ENCODE measurements at places on chromosomes 2 and 18. TPM values are rescaled to one million over a fixed set of nuclear protein-coding genes. Genes with fewer than 3 reads are reported as not detected.

Gene NEU2
- not detected for total RNA-seq

Gene GCKR
- not detected for total RNA-seq

Gene SULT6B1
- total RNA-seq = not detected

Gene DSC1
- 0.33 TPM for total RNA-seq

Gene IL36G
- 0.24 TPM for total RNA-seq

Gene C2orf92
- total RNA-seq = 2.9 TPM

Gene EVA1A
- total RNA-seq = 12.7 TPM

Gene EML6
- 1.2 TPM for total RNA-seq

DNA sequence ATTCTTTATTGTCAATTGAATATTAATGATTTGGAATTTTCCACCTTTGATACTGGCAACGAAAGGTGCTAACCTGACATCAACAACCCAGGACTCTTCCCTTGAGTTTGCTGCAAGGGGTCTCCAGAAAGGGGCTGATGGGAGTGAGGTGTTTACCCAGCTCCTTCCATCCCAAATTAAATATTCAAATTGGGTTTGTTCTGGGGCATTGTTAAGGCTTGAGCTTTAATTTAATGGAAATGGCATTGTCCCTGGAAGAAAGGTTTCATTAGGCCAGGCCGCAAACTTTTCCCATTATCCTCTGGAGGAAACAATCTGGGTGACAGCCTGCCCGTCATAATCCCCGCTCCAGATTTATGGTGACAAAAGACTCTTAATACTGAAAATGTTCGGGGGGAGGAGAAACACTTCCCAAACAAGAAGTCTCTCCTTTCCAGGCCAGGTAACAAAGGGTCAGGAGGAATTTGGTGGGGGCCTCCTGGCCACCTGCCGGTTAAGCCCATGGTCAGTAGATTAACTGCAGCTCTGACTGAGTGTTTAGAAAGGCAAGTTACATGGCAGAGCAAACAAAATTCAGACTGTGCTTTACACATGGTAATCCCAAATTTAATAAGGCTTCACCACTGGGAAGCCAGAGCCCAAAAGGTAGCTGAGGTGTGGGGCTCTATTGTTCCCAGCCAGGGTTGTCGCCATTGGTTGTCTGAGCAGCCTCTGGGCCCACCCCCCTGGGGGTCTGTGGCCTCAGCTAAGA is 151.4 kb upstream of the SIX3 start:
- no peak for DNase-seq

GRCh38 chr2:26885651-26886329 is 37.9 kb downstream of the DPYSL5 start:
- DNase-seq = no peak

- DNase-seq = no peak
Measured at GRCh38 chr2:38039121-38039910, 36.6 kb downstream of the CYP1B1 start.

- DNase-seq = no peak
Measured at GRCh38 chr2:200258881-200259576, 47.5 kb upstream of the SPATS2L start.

GRCh38 chr18:24678107-24678506 is 217.7 kb downstream of the HRH4 start:
- no peak for DNase-seq

GRCh38 chr18:35778850-35779627 is 193.4 kb upstream of the RMP24 start:
- no peak for DNase-seq

DNA sequence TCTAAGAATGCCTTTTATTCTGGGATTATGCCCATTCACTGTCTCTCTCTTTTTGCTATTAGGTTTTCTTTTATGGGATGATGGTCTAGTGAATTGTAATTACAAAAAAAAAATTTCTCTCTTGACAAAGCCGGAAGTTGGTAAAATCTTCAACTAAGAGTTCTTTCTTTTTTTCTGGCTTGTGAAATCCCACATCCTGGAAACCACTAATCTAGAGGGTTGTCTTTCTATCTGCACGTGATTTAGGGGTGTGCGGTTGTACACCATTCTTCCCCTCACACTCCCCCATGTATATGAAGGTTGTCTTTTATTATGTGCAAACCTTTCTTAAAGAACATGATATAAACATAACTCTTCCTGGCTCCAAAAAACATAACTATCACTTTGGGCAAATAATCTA is 52.0 kb downstream of the GATA6 start:
- DNase-seq = no peak

DNA sequence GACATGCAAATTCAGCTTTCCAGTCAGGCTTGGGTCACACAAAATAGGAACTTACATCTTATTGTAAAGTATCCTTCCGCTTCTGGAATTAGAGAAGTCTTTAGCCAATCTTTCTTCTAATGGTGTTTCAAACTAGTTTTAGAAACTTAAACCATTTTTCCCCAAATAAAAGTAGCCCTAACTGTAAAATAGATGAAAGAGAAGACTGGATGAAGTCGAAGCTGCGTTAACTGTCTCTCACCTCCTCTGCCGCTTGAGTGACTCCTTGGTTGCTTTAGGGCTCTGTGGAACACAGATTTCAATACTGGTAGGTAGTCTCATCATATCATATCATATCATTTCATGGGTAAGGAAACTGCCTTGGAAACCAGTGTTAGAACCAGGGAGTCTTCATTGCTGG is 498.4 kb downstream of the XIRP2 start:
- no peak for DNase-seq

DNA sequence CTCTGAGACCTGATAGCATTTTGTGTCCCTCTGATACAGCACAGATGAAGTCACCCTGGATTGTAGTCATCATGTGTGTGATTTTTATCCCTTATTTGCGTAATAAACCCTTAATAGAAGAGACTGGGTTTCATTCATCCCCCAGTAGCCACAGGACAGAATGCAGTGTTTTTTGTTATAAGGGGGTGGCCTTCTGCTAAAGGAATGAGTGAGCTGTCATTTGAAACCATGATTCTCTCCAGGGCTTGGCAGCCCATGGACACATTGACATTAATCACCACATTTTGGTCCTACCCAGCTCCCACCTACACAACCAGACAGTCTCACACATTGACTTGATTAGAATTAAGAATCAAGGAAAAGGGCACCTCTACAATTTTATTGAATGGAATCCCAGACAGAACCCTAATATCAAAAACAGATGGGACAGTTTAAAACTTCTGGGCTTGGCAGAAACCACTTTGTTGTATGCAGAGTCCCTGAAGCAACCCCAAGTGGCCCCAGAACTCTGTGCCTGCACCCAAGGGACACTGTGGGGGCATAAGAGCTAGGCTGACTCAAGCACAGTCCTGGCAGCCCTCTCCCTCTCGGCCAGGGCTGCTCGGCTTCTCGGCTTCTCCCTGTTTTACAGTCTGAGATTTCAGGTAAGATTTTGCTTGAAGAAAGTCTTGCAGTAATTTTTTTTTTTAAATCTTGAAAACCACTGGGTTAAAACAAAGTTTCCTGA is 254.0 kb upstream of the SLC14A2 start:
- no peak for DNase-seq

DNA sequence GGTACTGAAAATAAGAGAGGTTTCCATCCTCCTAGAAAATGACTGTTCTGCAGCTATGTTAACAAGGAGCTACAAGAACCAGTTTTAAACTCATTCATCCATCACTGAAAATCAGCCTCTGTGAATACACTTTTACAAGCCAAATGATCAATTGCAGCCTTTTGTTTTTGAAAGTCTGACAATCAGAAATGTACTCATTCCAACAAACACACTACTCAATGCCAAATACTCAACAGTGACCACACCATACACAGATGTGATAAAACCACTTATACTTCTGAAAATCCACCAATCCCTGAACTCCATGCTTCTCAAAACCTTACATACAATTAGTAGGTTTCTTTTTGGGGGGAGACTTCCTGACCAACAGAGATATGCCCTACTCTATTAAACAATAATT is 663.9 kb upstream of the CHAC2 start:
- no peak for DNase-seq

DNA sequence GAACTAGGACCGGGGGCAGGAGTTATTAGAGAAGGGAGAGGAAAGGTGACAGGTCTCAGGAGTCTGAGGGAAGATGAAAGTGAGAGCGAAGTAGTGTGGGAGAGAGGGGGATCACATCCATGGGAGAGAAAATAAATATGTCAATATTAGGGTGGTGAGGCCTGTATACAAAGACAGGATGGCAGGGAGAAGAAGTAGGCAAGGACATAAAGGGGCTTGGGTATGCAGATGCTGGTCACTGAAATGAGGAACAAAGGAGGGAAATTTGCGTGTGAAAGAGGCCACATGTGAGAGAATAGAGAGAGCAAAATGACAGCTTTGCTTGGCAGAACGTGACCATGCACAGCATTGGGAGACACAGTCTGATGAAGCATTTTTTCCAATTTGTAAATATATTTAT is 13.6 kb downstream of the METAP1D start:
- DNase-seq = no peak

DNA sequence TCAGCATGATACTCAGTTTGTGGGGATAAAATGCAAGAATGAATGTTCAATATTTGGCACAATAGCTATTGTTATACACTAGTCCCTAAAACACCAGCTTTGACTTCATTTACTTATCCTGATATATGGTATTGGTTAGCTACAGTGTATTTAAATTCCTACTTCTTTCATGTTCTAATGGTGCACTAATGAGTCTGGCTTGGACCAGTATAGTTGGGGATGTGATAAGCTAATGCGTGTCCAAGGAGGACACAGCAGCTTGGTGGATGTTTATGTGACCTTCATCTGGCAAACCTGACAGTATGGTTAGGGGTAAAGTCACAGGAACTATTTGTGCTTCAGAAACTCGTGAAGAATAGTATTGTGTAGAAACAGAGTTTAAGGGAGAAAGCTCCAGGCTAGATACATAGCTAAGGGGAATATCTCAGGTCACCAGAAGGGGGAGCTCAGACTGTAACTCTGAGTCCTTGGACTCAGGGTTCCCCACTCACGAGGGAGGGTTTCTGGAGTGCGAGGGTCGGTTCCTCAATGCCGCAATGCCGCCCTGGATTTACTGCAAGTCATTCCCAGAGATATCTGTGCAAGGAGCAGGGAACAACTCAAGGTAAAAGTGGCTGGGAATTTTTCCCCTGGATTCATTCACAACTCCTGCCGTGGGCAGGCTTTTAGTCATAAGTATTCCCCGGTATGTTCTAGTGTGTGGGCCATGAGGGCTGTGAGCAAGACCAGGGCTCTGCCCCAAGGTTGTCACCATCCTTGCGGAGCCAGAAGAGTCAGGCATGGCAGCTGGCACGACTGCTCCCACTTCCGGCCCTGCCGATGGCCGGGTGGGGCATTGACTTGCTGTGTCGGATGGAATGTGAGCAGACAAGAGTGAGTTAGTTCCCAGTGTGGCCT is 14.5 kb downstream of the IL1R2 start:
- no peak for DNase-seq

DNA sequence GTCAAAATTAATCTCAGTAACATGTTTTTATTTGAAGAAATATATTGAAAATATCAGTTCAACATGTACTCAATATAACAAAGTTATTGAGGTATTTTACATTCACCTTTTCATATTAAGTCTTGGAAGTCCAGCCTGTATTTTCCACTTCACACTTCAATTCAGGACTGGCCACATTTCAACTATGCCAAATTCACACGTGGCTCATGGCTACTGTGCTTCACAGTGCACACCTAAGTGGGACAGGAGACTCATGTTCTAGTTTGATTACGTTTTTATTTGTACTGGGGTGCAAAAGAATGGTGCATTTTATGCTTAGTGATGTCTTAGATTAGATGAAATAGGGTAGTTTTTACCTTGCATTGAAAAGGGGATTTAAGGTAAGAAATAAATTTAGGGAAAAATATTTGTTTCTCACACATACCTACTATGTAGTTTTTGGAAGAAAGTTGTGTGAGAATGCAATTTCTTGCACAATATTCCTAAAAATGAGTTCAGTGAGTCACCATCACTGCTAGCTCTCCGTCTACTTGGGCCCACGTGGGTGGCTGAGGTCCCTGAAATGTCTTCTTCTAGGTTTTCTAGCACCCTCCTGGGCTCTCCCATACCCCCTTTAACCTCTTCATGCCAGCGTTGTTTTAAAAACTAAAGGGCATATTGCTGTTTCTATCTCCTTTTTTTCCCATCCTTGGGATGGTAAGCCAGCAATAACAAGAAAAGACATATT is 87.0 kb downstream of the ST6GAL2 start:
- no peak for DNase-seq

GRCh38 chr2:1675633-1676032 is 68.7 kb downstream of the PXDN start:
- no peak for DNase-seq

- no peak for DNase-seq
Measured at GRCh38 chr2:234249873-234250272, 199.4 kb downstream of the SPP2 start.

GRCh38 chr2:232957657-232958090 is 55.4 kb downstream of the NGEF start:
- DNase-seq = no peak

DNA sequence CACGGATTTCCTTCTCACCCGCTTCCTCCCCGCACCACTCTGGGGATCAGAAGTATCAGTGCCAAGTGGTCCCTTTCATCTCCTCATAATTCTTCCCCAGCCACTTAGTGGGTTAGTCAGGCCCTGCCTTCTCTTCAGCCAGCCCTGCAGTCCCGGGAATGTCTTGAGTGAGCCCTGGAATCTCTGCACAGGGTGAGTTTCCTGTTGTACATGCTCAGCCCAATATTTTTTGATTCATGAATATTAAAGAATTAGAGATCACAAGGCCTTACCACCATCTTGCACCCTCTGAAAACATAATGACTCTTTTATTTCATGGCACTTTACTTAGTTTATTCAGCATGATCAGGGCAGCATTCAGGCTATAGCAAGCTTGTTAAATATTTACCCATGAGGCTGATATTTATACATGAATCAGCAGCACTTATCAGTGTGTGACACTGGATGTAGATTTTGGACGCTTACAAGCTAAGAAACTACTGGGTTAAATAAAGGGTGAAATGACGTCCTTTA is 159.4 kb upstream of the FOSL2 start:
- no peak for DNase-seq
